ENCODE measurements at places on chromosomes 11 and 22. TPM values are rescaled to one million over a fixed set of nuclear protein-coding genes. Genes with fewer than 3 reads are reported as not detected.

DNA sequence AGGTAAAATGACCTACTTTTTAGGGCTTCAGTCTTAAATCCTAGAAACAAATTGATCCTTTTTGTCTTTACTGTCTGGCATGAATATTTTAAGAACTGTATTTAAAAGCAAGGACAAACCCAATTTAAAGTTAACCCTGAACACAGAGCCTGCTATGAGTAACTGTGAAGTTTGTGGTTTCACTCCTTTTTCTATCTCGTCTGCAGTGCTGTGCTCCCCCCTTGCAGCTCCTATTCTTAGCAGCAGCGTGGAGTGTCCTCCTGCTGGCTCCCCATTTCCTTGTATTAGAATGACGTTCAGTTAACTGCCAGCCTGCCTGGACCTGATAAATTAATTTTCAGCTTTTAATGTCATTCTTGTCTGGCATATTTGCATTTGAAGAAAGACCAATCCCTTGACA lies 40.0 kb upstream of the LRRC4C start:
- H3K4me3 ChIP-seq = no peak overlapping the region
- no peaks in the 10 kb centered on the region for H3K4me1 ChIP-seq
- no peaks in the 10 kb centered on the region for H3K27me3 ChIP-seq
- no peaks in the 10 kb centered on the region for H3K36me3 ChIP-seq
- no peak for DNase-seq

The SEC14L2 gene
- 9.7 TPM for total RNA-seq

DNA sequence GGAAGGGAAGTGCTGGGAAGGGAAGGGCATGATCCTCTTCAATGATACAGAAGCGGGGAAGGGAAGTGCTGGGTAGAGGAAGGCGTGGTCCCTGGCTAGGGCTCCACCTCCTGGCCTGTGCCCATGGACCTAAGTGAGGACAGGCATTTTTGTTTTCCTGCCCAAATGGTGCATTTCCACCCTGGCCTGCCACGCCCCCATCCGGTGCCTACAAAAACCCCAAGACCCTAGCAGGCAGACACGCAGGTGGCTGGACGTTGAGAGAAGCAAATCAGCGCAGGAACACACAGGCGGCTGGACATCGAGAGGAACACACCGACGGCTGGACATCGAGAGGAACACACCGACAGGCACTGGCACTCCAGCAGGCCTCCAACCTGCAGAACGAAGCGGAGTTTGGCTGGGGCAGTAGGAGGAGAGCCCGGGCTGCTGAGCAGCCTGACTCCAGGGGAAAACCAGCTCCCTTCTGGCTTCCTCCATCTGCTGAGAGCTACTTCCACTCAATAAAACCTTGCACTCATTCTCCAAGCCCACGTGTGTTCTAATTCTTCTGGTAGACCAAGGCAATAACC lies 628.3 kb downstream of the BUD13 start:
- no peak for DNase-seq
- H3K4me1 ChIP-seq = no peaks in the 10 kb centered on the region
- H3K4me3 ChIP-seq = no peak overlapping the region
- H3K27ac ChIP-seq = no peak overlapping the region

DNA sequence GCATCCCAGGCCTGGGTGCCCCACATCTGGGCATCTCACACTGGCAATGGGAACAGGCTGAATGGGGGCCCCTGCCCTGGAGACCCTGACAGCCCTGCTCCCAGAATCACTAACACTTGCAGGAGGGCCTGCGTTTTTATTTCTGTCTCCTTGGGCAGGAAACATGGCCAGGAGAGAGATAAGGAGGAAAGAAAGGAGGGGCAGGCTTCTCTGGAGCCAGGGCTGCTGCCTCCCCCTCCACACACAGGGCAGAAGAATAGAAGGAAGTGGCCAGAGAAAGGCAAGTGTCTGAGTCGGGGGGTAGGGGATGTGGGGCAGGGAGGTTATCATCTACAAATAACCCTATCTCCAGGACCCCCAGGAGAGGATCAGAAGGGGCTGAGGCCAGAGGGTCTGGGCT lies 25.5 kb upstream of the TSPAN18 start:
- H3K27ac ChIP-seq = no peak overlapping the region
- no peaks in the 10 kb centered on the region for H3K4me1 ChIP-seq
- no peak overlapping the region for H3K4me3 ChIP-seq
- no peaks in the 10 kb centered on the region for H3K36me3 ChIP-seq
- peaks cover 20% of the 10 kb centered on the region for H3K27me3 ChIP-seq

The CALCA gene
- total RNA-seq = not detected
